SJSA1 (cell line): ENCODE measurements at places on chromosomes 7 and 10. TPM values are rescaled to one million over a fixed set of nuclear protein-coding genes. Genes with fewer than 3 reads are reported as not detected.
A peak's percentile ranks its signal among the peaks of the same experiment; 100 is the strongest.

Gene ELN
- not detected in 2 replicates for total RNA-seq

- no peak overlapping the region for H3K27ac ChIP-seq
- DNase-seq = no peak
- H3K27me3 ChIP-seq = no peaks in the 10 kb centered on the region; the same call in 1 of the 2 replicates
- peaks cover 16% of the 10 kb centered on the region for H3K4me1 ChIP-seq
- no peaks in the 10 kb centered on the region for H3K36me3 ChIP-seq
Observed at GRCh38 chr7:17062151-17063044, 180.6 kb upstream of the AGR3 start.

DNA sequence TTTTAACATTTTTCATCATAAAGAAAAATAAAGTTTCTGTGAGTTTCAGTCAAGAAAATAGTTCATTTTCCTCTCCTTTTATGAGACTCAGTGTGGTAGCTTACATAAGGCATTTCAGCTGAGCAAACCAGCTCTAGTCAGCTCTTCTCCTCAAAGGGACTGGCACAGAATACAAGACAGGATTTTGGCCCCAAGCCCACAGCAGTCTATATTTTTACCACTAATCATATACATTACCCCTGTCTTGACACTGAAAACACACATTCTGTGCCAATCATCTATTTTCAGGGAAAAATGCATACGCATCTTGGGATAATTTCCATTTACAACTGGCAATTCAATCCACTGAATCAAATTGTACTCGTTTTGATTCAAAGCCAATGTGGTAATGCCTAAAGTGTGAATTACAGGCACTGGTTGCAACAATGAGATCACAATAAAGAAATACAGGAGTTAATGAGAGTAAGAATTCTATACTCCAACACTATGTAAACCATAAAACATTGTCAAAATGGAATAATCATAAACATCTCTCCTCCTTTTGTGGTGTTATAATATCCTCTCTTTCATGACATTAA lies 186.4 kb downstream of the CACNA2D1 start:
- no peaks in the 10 kb centered on the region for H3K36me3 ChIP-seq
- no peak overlapping the region for H3K27ac ChIP-seq
- DNase-seq = no peak
- no peaks in the 10 kb centered on the region for H3K27me3 ChIP-seq
- no peak overlapping the region for H3K4me3 ChIP-seq

DNA sequence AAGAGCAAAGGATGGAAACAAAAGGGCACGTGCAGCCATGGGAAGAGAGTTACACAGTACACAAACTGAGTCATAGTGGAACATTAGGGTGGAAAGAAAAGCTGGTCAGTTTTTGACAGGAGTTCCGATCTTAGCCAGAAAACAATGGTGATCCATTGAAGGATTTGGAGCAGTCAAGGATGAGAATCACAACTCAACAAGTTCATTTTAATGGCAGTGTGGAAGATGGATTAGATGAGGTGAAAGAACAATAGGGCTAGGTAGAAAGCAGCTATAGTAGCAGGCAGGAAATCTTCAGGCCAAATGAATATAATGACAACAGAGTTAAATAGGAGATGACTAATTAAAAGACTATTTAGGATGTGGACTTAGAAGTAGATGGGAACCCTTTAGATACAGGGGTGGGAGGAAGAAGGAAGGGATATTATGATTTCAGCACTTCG lies 136.3 kb downstream of the DOCK4 start:
- no peaks in the 10 kb centered on the region for H3K36me3 ChIP-seq
- H3K27ac ChIP-seq = no peak overlapping the region
- H3K27me3 ChIP-seq = no peaks in the 10 kb centered on the region
- no peak for DNase-seq
- no peak overlapping the region for H3K4me3 ChIP-seq

Gene OR2A5
- not detected in 2 replicates for total RNA-seq

Gene OR2A1
- total RNA-seq = not detected in 2 replicates

DNA sequence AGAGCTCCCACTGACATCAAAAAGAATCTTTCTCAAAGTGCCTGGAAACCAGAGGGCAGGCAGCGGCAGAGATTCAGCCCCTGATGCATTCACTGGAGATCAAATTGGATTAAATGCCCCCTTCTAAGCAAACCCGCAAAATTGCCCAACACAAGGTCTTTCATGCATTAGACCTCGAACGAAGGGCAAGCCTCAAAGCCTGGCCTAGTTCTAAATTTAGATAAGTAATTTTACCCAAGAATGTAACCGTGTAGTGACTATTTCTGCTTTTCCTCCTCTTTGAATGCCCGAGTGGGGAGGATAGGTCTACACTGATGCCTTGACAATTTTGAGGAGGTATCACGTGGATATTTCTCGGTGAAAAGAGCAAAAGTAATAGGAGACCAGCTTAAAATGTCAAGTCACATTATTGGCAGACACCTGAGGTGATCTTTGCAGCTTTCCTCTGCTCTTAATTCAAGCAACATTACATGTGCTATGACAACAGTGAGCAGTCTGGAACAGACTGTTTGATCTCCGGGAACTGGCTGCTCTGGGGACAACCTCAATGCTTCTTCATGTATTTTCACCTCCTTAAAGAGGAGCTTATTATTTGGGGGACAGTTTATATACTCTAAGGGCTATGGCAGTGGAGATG lies 1263.5 kb upstream of the AUTS2 start:
- no peaks in the 10 kb centered on the region for H3K4me1 ChIP-seq
- H3K4me3 ChIP-seq = no peak overlapping the region
- no peak overlapping the region for H3K27ac ChIP-seq
- no peaks in the 10 kb centered on the region for H3K36me3 ChIP-seq

- no peak overlapping the region for H3K4me3 ChIP-seq
- peaks cover 15% of the 10 kb centered on the region for H3K4me1 ChIP-seq
- DNase-seq = no peak
Observed at GRCh38 chr10:86798025-86798424, 41.6 kb downstream of the BMPR1A start.

DNA sequence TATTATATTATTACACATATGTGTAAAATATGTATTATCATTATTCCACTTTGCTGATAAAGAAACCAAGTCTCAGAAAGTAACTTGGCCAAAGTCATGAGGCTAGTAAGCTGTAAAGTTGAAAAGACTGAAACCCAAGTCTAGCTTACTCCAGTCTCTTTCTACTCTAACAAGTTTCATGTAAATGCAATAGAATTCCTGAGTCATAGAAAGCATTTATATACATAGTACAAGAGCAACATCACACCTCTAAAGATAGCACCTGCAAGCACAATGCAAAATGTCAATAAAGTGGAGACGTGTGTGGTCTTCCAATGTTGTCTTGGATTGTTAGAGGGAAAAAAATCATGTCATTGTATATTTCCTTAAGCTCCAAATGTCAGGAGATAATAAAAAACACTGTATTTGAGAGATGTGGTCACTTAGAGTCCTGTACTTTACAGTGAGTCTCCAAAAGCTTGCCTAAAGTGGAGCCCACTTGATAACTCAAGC lies 430.3 kb upstream of the NRP1 start:
- H3K27ac ChIP-seq = 0 out of 2 replicates have a peak overlapping the region, but pooled peaks have one; percentile 10
- no peaks in the 10 kb centered on the region for H3K36me3 ChIP-seq
- H3K27me3 ChIP-seq = no peaks in the 10 kb centered on the region; the same call in 1 of the 2 replicates
- H3K4me3 ChIP-seq = no peak overlapping the region

DNA sequence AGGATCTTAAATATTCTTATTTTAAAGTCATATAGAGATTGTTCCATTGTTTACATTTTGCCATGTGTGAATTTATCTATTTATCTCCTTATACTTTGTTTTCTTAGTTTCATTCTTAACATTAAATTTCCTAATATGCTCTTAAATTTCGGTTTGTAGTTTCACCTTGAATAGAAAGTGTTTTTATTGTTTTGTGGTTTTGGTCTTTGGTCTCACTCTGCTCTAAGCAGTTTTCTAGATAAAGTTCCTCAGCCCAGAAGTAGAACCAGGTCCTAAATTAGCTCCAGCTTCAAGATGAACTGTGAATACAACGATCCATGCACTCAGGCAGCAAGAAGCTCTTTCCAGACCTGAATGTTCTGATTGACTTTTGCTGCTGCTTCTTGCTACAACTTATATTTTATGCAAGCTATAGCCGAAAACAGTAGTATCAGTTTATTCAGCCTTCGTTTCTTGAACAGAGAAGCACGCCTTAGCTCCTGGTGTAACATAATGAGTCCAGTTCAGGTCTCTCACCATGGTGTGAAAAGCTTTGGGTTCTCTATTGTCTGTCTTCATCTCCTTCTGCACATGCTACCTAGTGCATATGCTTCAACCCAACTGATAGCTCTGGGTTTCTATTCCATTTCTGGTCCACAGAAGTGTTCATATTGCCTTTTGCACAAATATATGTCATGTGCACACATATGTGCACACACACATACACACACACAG lies 95.3 kb downstream of the SEM1 start:
- no peaks in the 10 kb centered on the region for H3K4me1 ChIP-seq
- no peak overlapping the region for H3K27ac ChIP-seq
- no peak overlapping the region for H3K4me3 ChIP-seq
- DNase-seq = no peak
- H3K36me3 ChIP-seq = no peaks in the 10 kb centered on the region

Gene PDE6C
- total RNA-seq = not detected in 2 replicates

GRCh38 chr7:92848851-92849250 lies 12.5 kb upstream of the CDK6 start:
- H3K36me3 ChIP-seq = peaks cover 3% of the 10 kb centered on the region; the same call in 1 of the 2 replicates
- no peak overlapping the region for H3K27ac ChIP-seq
- no peak for DNase-seq
- H3K27me3 ChIP-seq = no peaks in the 10 kb centered on the region
- H3K4me1 ChIP-seq = no peaks in the 10 kb centered on the region
- no peak overlapping the region for H3K4me3 ChIP-seq

DNA sequence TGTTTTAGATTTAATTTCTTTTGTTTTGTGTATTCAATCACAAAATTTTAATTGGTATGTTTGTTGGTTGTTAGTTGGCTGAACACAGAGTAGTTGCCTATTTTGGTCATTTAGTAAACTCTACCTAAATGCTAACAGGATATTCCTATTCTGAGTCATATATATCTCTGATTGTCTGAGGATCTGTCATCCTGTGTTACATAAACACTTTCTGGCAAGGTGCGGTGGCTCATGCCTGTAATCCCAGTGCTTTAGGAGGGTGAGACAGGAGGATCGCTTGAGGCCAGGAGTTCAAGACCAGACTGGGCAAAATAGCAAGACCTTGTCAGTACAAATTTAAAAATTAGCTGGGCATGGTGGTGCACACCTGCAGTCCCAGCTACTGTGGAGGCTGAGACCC lies 178.6 kb downstream of the PLCE1 start:
- no peaks in the 10 kb centered on the region for H3K27me3 ChIP-seq
- peaks cover 4% of the 10 kb centered on the region; the same call in 1 of the 2 replicates for H3K36me3 ChIP-seq
- no peak overlapping the region for H3K27ac ChIP-seq

Gene PCDH15
- total RNA-seq = not detected in 2 replicates

Gene CNPY1
- not detected in 2 replicates for total RNA-seq

Gene HHEX
- 17.3 and 17.7 TPM in 2 replicates for total RNA-seq

Gene NRCAM
- not detected in 2 replicates for total RNA-seq

Gene IKZF1
- not detected in 2 replicates for total RNA-seq

- no peaks in the 10 kb centered on the region for H3K36me3 ChIP-seq
- H3K27ac ChIP-seq = no peak overlapping the region
- no peaks in the 10 kb centered on the region for H3K27me3 ChIP-seq
- no peak overlapping the region for H3K4me3 ChIP-seq
- no peaks in the 10 kb centered on the region for H3K4me1 ChIP-seq
- DNase-seq = no peak
Observed at GRCh38 chr7:2003931-2004812, 228.6 kb downstream of the MAD1L1 start.

Gene GATA3
- not detected in 2 replicates for total RNA-seq

Gene A1CF
- total RNA-seq = not detected in 2 replicates

DNA sequence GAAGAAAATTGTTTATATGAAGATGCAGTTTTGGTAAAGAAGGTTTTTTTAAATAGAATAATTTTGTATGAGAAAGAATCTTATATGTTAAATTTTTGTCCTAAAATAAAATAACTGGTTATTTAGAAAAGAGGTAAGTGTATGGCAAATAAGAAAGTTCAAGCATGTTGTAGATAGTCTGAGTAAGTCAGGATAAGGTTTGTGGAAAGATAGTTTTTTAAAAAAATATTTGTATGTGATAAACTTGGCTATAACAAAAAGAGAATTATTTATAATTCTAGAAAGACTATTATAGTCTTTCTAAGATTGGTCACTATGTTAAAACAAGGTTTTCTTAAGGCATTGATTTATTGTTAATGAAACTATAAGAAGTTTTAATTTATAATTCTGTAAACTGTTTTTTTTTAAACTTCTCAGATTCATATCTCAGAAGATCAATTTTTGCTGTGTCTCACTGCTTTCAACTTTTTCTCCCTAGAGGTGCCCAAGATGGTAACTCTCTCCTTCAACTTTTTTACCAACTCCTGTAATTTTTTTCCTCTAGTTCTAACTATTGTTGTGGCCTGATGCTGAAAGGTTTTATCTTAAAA lies 698.6 kb downstream of the CCSER2 start:
- H3K27ac ChIP-seq = no peak overlapping the region
- no peaks in the 10 kb centered on the region for H3K4me1 ChIP-seq
- DNase-seq = no peak
- no peaks in the 10 kb centered on the region for H3K27me3 ChIP-seq

GRCh38 chr10:33616956-33617355 lies 282.5 kb upstream of the NRP1 start:
- H3K4me1 ChIP-seq = peaks cover 7% of the 10 kb centered on the region; the same call in 1 of the 2 replicates
- H3K36me3 ChIP-seq = no peaks in the 10 kb centered on the region
- no peak for DNase-seq
- H3K27ac ChIP-seq = no peak overlapping the region
- no peaks in the 10 kb centered on the region for H3K27me3 ChIP-seq

- no peaks in the 10 kb centered on the region for H3K27me3 ChIP-seq
- peak; percentile 40 for DNase-seq
- no peak overlapping the region for H3K4me3 ChIP-seq
- peak overlapping the region; percentile 22; the same call in 1 of the 2 replicates for H3K27ac ChIP-seq
- no peaks in the 10 kb centered on the region for H3K36me3 ChIP-seq
- peaks cover 13% of the 10 kb centered on the region for H3K4me1 ChIP-seq
Observed at GRCh38 chr7:136036336-136036735, 59.2 kb upstream of the MTPN start.

DNA sequence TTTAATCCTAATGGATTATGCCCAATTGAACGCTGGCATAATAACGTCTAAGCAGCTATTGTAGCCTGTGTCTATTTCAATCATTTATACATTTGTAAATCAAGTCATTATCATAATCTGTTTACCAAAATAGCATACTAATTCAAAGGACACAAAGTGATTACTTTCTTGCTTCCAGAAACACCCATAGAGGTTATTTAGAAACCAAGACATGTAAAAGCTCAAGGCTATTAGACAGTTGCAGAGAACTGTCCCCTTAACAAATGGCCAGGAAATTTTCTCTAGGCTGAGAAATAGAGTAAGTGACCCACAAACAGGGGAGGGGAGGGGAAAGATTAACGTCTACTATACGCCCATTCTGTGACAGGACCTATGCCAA lies 455.7 kb downstream of the PARD3 start:
- DNase-seq = no peak
- H3K27ac ChIP-seq = no peak overlapping the region
- H3K4me3 ChIP-seq = no peak overlapping the region
- H3K36me3 ChIP-seq = no peaks in the 10 kb centered on the region
- no peaks in the 10 kb centered on the region for H3K27me3 ChIP-seq

Gene PRPS1L1
- not detected in 2 replicates for total RNA-seq

- H3K36me3 ChIP-seq = no peaks in the 10 kb centered on the region
- no peak overlapping the region for H3K4me3 ChIP-seq
- no peak for DNase-seq
Observed at GRCh38 chr7:132102942-132103341, 473.3 kb downstream of the PLXNA4 start.

- no peak for DNase-seq
- H3K4me1 ChIP-seq = peaks cover 8% of the 10 kb centered on the region
- no peak overlapping the region for H3K4me3 ChIP-seq
- H3K36me3 ChIP-seq = no peaks in the 10 kb centered on the region
Observed at GRCh38 chr10:92750791-92751533, 61.2 kb downstream of the HHEX start.

GRCh38 chr10:89308736-89309135 lies 6.9 kb downstream of the IFIT2 start:
- H3K27me3 ChIP-seq = no peaks in the 10 kb centered on the region
- DNase-seq = no peak
- H3K36me3 ChIP-seq = no peaks in the 10 kb centered on the region
- H3K4me3 ChIP-seq = no peak overlapping the region
